Activated T-helper 2 cell treated with anti-CD3 and anti-CD28 coated beads, Interferon-gamma antibody, Interleukin-2, Interleukin-4, amounts not matched to agents 10 μg/mL and 5 μg/mL and 100 μg/mL, durations not matched to agents 14 hours and 24 hours and 36 hours (primary cell): ENCODE measurements at places on chromosomes 4 and X.

- H3K27ac ChIP-seq: peak overlapping the region; percentile 94
- H3K4me1 ChIP-seq: peaks cover 29% of the 10 kb centered on the region
- H3K36me3 ChIP-seq: peaks cover 33% of the 10 kb centered on the region
- H3K4me3 ChIP-seq: peak overlapping the region; percentile 96
- no peak for DNase-seq
- H3K27me3 ChIP-seq: no peaks in the 10 kb centered on the region
These were observed 1.6 kb downstream of the OTUD4 start for GRCh38 chr4:145178740-145179280.

DNA sequence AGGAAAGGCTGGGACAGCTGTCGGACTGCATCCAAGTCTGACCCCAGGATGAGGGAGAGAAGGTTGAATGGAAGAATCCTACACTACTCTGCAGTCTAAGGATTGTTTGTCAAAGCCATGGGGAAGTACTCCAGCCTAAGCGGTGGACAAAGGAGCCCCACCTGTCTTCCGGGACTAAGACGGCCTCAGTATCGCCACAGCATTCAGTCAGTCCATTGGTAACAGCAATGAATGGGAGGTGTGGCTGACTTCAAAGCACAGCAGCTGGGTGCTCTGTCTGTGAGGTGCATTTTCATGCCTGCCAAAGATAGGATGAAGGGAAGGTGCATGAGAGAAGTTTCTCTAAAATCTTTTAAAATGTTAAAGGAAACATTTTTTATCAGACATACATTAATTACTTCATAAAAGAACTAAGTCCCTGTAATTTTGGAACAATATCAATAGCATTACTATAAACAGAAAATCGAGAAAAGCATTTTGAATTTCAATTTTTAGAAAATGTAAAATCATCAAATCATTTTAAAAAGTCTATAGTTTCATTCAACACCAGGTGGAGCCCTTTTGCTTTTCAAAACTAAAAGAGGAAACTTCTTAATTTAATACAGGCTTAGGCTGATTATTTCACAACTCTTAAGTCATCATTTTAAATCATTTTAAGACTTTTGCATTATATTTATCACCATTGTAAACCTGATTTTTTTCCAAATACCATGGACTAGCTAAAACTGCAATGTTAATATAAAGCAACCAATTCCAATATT lies 27.6 kb upstream of the INTU start:
- no peak overlapping the region for H3K27ac ChIP-seq
- no peaks in the 10 kb centered on the region for H3K4me1 ChIP-seq
- DNase-seq: no peak
- H3K27me3 ChIP-seq: peaks cover 3% of the 10 kb centered on the region

DNA sequence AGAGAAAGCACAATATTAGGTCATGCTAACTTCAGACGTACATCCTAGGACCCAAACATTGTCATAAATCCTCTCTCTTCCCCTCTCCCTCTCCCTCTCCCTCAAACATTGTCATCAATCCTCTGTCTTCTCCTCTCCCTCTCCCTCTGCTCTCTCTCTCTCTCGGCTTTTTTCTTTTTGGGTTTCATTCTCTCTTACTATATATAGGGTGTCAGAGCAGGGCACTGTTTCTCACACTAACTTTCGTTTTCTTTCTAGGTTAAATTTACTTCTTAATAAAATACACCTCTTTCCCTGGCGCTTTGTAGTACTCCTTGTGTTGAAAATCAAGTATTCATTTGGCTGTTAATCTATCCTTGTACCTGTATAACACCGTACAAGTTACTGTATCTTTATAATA lies 37.0 kb upstream of the HERC5 start:
- peaks cover 19% of the 10 kb centered on the region for H3K36me3 ChIP-seq
- no peaks in the 10 kb centered on the region for H3K27me3 ChIP-seq
- H3K4me1 ChIP-seq: peaks cover 3% of the 10 kb centered on the region
- no peak for DNase-seq

- H3K4me3 ChIP-seq: no peak overlapping the region
- H3K4me1 ChIP-seq: no peaks in the 10 kb centered on the region
These were observed 128.2 kb downstream of the CPEB2 start for GRCh38 chr4:15130441-15130840.

- no peak overlapping the region for H3K4me3 ChIP-seq
- no peaks in the 10 kb centered on the region for H3K4me1 ChIP-seq
- H3K27me3 ChIP-seq: peaks cover 3% of the 10 kb centered on the region
- H3K27ac ChIP-seq: no peak overlapping the region
- H3K36me3 ChIP-seq: no peaks in the 10 kb centered on the region
These were observed 82.4 kb upstream of the TFDP3 start for GRCh38 chrX:133300591-133300990.

DNA sequence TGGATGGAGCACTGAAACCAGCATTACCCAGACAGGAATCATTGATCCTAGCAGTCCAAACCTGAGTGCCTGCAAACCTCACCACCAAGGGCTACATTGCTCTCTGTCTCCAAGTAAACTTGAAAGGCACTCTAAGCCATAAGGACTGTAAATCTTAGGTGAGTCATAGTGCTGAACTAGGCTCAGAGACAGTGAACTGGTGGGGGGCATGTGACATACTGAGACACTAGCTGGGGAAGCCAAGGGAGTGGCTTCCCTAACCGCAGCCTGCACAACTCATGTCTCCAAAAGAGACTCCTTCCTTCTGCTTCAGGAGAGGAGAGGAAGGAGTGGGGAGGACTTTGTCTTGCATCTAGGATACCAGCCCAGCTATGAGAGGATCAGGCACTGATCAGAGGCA lies 235.5 kb upstream of the ACTRT1 start:
- H3K27ac ChIP-seq: no peak overlapping the region
- H3K4me1 ChIP-seq: no peaks in the 10 kb centered on the region
- DNase-seq: no peak
- no peaks in the 10 kb centered on the region for H3K36me3 ChIP-seq
- H3K27me3 ChIP-seq: no peaks in the 10 kb centered on the region
- no peak overlapping the region for H3K4me3 ChIP-seq

DNA sequence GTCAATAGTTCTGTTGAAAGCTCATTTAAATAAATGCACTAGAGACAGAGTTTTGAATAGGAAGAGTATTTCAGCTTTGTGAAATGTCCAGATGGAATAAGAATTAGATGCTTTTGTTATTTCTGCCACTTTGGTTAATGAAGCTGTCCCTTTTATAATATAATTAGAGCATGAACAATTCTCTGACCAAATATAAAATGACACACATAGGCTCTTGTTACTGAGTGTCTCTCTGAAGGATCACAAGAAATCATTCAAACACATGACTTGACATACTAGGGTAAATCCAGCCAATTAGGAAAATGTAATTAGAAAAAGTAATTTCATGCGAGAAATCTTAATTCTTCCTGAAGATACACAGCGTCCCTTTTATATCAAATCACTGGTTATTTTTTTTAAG lies 68.4 kb upstream of the DDIT4L start:
- H3K4me3 ChIP-seq: no peak overlapping the region
- H3K36me3 ChIP-seq: no peaks in the 10 kb centered on the region
- no peaks in the 10 kb centered on the region for H3K4me1 ChIP-seq
- H3K27me3 ChIP-seq: peaks cover 13% of the 10 kb centered on the region

DNA sequence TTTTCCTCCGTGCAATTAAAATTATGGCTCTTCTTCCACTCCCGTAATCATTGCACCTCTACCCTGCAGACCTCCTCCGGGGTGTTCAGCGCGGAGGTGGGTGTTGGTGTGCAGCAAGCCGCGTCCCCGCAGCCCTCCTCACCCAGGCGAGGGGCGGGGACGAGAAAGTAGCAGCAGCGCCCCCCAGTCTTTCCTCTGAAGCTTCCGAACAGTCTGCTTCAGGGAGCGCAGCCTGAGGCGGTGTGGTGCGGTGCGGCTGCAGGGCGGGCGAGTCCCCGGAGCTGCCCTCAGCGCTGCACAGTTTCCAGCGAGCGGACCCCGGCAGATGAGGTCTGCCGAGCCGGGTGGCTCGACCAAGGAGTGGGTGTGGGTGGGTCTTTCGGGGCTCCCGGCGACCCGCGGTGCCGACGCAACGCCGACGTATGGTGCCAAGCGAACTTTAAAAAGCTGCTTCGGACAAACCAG lies at the start of gene FRAS1:
Gene FRAS1, plus strand, starts transcription at position 189 of the 465 bp plus-strand sequence. CDS start 687 bp downstream, outside the sequence.
- no peak within 1 kb of the TSS for H3K27ac ChIP-seq
- peak within 1 kb of the TSS; percentile 80 for H3K4me3 ChIP-seq
- DNase-seq: no peak
- H3K27me3 ChIP-seq: peaks cover 64% of the 10 kb centered on the region
- no peaks in the 10 kb centered on the region for H3K36me3 ChIP-seq

DNA sequence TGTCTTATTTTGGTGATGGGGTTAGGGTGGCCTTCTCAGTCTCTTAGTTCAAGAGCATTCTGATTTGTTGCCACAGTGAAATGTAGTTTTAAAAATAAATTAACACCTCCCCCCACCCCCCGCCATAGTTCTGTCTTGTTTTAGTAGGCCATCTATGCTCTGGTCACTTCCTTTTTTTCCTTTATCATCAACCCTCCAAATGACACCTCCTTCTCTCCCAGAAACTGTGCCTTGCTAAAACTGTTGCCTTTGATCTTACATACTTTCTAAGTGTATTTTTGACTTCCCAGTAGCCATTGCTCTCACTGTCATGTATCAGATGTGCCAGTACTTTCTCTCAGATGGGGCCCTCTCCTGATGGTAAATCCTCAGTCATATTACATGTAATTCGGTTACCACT lies 14.5 kb upstream of the NDUFC1 start:
- no peak for DNase-seq
- H3K36me3 ChIP-seq: peaks cover 53% of the 10 kb centered on the region
- H3K4me1 ChIP-seq: peaks cover 46% of the 10 kb centered on the region
- no peak overlapping the region for H3K4me3 ChIP-seq

- no peak overlapping the region for H3K4me3 ChIP-seq
- H3K36me3 ChIP-seq: no peaks in the 10 kb centered on the region
- no peaks in the 10 kb centered on the region for H3K4me1 ChIP-seq
- no peaks in the 10 kb centered on the region for H3K27me3 ChIP-seq
- no peak for DNase-seq
These were observed 94.5 kb downstream of the WFS1 start for GRCh38 chr4:6364146-6364545.

GRCh38 chrX:131821945-131822622 lies 201.0 kb upstream of the STK26 start:
- DNase-seq: no peak
- peaks cover 44% of the 10 kb centered on the region for H3K36me3 ChIP-seq
- H3K27me3 ChIP-seq: no peaks in the 10 kb centered on the region
- H3K4me1 ChIP-seq: peaks cover 22% of the 10 kb centered on the region

- no peak overlapping the region for H3K27ac ChIP-seq
- H3K36me3 ChIP-seq: no peaks in the 10 kb centered on the region
- no peaks in the 10 kb centered on the region for H3K27me3 ChIP-seq
These were observed 15.0 kb downstream of the SCARB2 start for GRCh38 chr4:76198411-76199237.

- no peaks in the 10 kb centered on the region for H3K4me1 ChIP-seq
- no peaks in the 10 kb centered on the region for H3K27me3 ChIP-seq
- H3K27ac ChIP-seq: no peak overlapping the region
- DNase-seq: no peak
- no peaks in the 10 kb centered on the region for H3K36me3 ChIP-seq
- H3K4me3 ChIP-seq: no peak overlapping the region
These were observed 46.9 kb upstream of the HCCS start for GRCh38 chrX:11064276-11064675.

GRCh38 chrX:150688911-150689451 lies 4.2 kb upstream of the MTMR1 start:
- peaks cover 8% of the 10 kb centered on the region for H3K36me3 ChIP-seq
- no peak overlapping the region for H3K4me3 ChIP-seq

GRCh38 chr4:2036866-2037265 lies 22.3 kb upstream of the NAT8L start:
- DNase-seq: no peak
- peaks cover 43% of the 10 kb centered on the region for H3K27me3 ChIP-seq
- H3K4me1 ChIP-seq: no peaks in the 10 kb centered on the region
- no peak overlapping the region for H3K4me3 ChIP-seq
- no peaks in the 10 kb centered on the region for H3K36me3 ChIP-seq

DNA sequence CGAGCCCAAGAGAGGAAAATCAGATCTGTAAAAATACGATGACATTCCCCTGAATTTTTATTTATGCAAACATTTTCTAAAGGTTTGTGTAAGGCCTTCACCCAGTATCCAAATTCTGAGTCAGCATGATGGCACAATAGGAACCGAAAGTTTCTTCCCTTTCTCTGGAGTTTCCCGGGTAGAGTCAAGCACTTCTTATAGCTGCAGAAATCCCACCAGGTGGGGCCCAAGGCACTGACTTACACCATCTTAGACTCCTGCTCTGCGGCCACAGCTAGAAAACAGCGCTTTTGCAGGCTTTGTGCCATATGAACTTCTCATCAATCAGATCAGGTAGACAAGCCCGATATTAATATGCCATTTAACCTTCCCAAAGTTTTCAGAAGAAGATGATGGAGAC lies 13.4 kb downstream of the LEF1 start:
- no peak for DNase-seq
- no peaks in the 10 kb centered on the region for H3K27me3 ChIP-seq
- H3K36me3 ChIP-seq: peaks cover 52% of the 10 kb centered on the region
- H3K27ac ChIP-seq: peak overlapping the region; percentile 30
- H3K4me1 ChIP-seq: peaks cover 72% of the 10 kb centered on the region
- peak overlapping the region; percentile 26 for H3K4me3 ChIP-seq

DNA sequence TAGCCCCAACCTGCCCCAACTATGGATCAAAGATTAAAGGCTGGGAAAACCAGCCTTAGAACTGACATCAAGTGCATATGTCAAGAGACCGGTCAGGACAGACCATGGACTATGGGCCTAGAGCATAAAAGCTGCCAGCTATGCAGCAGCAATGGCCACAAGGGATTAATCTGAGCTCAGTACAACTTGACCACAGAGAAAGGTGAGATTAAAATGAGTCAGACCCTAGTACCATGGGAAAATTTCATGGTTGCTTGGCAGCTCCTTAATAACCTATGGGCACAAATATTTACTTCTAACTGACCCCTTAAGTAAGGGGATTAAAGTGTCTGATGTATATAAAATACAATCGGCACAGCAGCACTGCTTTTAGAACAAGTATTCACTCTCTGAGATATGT lies 54.4 kb downstream of the CBR4 start:
- no peak overlapping the region for H3K4me3 ChIP-seq
- no peaks in the 10 kb centered on the region for H3K27me3 ChIP-seq
- no peak overlapping the region for H3K27ac ChIP-seq
- H3K4me1 ChIP-seq: no peaks in the 10 kb centered on the region
- H3K36me3 ChIP-seq: no peaks in the 10 kb centered on the region

- H3K4me3 ChIP-seq: no peak overlapping the region
- no peaks in the 10 kb centered on the region for H3K36me3 ChIP-seq
- no peak for DNase-seq
- no peak overlapping the region for H3K27ac ChIP-seq
These were observed 51.9 kb upstream of the DHRSX start for GRCh38 chrX:2552621-2553201.

GRCh38 chr4:74638689-74639088 lies 155.6 kb downstream of the BTC start:
- no peaks in the 10 kb centered on the region for H3K4me1 ChIP-seq
- H3K27me3 ChIP-seq: peaks cover 9% of the 10 kb centered on the region
- no peak overlapping the region for H3K27ac ChIP-seq
- no peak overlapping the region for H3K4me3 ChIP-seq
- no peak for DNase-seq

DNA sequence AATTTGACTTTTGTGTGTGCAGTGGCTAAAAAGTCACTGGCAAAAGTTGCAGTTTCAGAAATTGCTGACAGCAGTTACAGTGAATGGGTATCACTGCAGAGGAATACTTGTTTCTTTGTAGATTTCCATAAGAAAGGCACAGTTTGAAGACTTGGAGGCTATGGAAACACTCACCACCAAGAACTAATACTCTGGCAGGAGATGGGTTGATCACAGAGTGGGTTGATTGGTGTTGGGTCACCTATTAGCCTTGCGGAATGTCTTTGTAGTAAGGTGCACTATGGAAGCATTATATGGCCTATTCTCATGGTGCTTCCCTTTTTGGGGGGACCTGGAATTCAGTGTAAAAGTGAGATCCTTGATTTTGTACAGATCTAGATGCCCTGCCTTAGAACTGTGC lies 502.8 kb downstream of the CFAP47 start:
- H3K27me3 ChIP-seq: no peaks in the 10 kb centered on the region
- no peaks in the 10 kb centered on the region for H3K36me3 ChIP-seq
- H3K27ac ChIP-seq: no peak overlapping the region
- no peaks in the 10 kb centered on the region for H3K4me1 ChIP-seq
